ENCODE measurements at places on chromosomes 16 and 17.

DNA sequence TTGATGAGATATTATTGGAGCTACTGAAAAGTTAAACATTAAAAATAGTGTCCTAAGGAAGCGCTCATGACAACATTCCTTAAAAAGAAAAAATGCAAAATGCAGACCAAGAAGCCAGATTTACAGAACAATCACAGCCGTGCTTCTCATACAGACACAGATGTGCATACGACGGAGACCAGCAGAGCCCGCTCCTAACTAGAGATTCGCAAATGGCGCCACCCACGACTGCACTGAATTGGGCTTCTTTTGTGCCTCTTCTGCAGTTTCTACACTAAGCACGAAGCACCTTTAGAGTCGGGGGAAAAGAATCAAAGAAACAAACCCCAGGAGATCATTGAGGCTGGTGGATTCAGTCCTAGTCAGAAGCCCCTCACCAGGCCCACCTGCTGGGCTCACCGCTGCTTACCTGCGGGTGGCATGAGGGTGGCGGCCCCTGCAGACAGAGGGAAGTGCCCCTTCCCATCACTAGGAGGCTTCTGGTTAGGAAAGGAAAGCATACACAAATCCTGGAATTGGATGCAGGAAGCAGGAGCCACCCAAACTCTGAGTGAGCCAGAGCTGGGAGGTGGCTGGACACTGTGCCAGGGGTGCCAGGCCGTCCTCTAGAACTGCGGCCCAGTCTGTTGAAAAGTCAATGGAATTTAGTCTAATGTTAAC, 64.9 kb upstream of the CHMP6 start:
- no peak for DNase-seq

- DNase-seq, result no peak
Measured at GRCh38 chr16:54504372-54504771, 217.8 kb upstream of the IRX3 start.

- no peak for DNase-seq
Measured at GRCh38 chr17:82388922-82389283, 17.3 kb downstream of the UTS2R start.

GRCh38 chr16:19785512-19786130, 67.5 kb downstream of the IQCK start:
- no peak for DNase-seq

- DNase-seq, result peak; percentile 70
Measured at GRCh38 chr16:80931801-80932707, 74.6 kb downstream of the CMC2 start.

DNA sequence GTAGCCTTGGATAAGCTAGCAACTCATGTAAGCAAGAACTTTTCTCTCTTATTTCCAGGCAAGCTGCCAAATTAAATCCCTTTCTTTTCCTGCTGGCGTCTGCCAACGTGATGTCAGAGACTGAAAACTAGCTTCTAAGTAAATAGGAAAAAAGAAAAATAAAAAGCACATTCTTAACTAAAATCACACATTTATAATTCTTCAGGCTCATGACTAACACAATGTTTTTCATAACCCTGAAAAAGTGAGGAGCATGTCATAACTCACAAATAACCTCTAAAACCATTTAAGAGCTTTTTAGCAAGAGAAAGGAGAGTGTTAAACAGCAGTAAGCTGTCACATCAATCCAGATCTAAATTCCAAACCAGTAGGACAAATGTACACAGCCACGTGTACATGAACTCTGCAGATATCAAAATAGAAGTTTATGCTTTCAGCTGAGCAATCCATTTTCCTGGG, 110.0 kb downstream of the N4BP1 start:
- peak; percentile 94 for DNase-seq
